ENCODE measurements at places on chromosomes 1 and 21. TPM values are rescaled to one million over a fixed set of nuclear protein-coding genes. Genes with fewer than 3 reads are reported as not detected.

Gene OR2L8
- total RNA-seq: not detected

Gene MAN1C1
- 18.4 TPM for total RNA-seq

Gene CHIA
- 0.23 TPM for total RNA-seq

Gene INAVA
- total RNA-seq: 152 TPM

Gene FNDC5
- 8.4 TPM for total RNA-seq

Gene CCDC27
- total RNA-seq: not detected

Gene TPTE
- total RNA-seq: not detected

Gene SPRR3
- total RNA-seq: 42.5 TPM

Gene PPP1R8
- 36.5 TPM for total RNA-seq

Gene FCGR3A
- 36.0 TPM for total RNA-seq

Gene RGSL1
- total RNA-seq: not detected

Gene ZNF687
- total RNA-seq: 40.4 TPM

Gene IL22RA1
- 11.6 TPM for total RNA-seq

Gene TNNT2
- 69.8 TPM for total RNA-seq

Gene CTSE
- total RNA-seq: 105 TPM

Gene BGLAP
- total RNA-seq: 3.0 TPM

Gene CELF3
- total RNA-seq: 0.40 TPM

GRCh38 chr1:15465674-15466073 is 9.1 kb downstream of the CELA2A start:
- no peak for DNase-seq

GRCh38 chr1:41452704-41453290 is 31.7 kb downstream of the EDN2 start:
- no peak for DNase-seq

DNA sequence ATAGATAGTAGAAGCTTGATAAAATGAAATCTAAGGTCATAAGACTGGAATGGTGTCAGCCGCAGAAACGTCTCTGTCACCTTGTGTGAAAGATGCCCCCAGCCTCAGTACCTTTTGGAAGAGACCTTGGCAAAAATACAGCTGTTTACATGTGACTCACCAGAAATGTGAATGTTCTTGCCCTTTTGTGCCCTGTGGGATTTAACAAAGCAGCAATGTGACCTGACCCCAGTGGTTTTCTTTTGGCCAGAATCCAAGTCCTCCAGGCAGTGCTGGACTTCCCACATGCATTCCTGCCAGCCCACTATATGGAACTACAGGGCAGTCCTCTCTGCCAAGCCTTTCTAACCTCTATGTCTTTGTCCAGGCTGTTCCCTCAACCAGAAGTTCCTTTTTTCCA is 27.2 kb upstream of the LRRC8C start:
- DNase-seq: no peak

- no peak for DNase-seq
These were observed 131.6 kb downstream of the TGFBR3 start for GRCh38 chr1:91754348-91754747.

DNA sequence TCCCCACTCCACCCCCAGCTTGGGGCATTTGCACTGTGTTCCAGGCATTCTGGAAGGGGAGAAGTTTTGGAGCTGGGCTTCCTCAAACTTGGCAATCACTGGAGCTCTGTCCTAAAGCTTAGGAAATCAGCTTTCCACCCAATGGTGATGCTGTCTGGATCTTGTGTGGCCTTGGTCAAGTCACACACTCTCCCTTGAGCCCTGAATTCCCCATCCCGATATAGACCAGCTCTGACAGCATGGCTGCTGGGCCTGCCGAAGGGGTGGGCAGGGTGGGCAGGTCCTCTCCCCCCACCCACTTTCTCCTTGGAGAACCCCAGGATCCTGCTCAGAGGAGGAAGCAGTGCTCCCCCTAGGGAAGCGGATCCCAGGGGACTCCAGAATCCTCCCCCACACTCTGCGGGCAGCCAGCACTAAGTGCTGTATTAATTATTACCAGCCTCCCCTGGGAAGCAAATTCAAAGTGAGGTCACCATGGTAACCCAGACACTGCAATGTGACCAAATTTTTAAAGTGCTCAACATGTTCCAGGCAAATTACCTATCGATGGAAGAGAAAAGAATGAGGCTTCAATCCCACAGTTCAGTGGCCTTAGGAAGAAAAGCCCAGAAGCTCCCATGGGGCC is 21.3 kb upstream of the LDLRAP1 start:
- DNase-seq: no peak

GRCh38 chr1:165668184-165668583 is 30.2 kb downstream of the ALDH9A1 start:
- no peak for DNase-seq

GRCh38 chr1:99652881-99653281 is 7.0 kb downstream of the PALMD start:
- no peak for DNase-seq

GRCh38 chr1:179973198-179974110 is 18.8 kb downstream of the CEP350 start:
- no peak for DNase-seq

GRCh38 chr21:43611598-43612369 is 47.5 kb downstream of the HSF2BP start:
- DNase-seq: peak; percentile 70

GRCh38 chr1:107871259-107871658 is 93.7 kb downstream of the VAV3 start:
- no peak for DNase-seq

- DNase-seq: no peak
These were observed 180.2 kb downstream of the CRB1 start for GRCh38 chr1:197448121-197448779.

DNA sequence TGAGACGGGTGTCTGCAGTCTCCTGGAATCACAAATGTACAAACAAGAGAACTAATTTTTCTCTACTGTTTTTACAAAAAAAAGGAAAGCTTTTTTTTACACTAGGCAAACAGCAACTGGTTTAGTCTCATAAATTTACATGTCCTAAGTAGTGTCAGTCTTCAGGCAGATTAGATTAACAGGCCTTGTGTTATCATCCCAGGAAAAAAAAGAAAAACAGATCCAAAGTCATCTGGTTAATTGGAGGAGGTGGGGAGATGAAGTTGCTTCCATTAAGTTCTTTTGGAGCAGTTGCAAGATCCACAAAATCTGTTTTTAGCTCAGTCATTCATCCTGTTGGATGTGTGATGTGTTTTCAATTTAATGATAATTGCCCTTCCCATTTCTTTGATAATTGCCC is 363.5 kb upstream of the ADGRL2 start:
- DNase-seq: no peak

DNA sequence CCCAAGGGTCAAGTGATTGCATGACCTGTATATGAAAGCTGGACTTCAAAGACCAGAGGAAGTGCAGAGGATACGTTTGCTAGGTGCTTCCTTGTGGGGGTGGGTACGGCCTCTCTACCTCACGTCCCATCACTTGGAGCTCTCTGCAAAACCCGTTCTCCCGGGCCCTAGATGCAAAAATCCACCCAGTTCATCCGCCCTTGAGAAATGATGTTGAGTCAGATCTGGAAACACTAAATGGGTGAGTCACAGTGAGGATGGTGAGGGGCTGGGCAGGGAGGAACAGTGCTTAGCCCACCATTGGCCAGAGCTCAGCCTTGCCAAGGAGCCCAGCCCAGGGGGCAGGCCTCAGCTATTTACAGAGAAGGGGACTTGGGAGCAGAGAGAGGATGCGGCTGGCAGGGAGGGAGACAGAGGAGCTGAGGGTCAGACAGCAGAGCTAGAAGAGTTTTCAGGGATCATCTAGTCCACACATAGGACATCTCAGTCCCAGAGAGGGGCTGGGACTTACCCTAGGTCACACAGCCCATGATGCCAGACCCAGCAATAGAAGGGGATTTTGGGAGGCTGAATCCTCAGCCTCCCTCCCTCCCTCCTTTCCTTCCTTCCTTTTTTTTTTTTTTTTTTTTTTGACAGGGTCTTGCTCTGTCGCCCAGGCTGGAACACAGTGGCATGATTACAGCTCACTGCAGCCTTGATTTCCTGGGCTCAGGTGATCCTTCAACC is 14.6 kb downstream of the ARHGEF10L start:
- DNase-seq: no peak

DNA sequence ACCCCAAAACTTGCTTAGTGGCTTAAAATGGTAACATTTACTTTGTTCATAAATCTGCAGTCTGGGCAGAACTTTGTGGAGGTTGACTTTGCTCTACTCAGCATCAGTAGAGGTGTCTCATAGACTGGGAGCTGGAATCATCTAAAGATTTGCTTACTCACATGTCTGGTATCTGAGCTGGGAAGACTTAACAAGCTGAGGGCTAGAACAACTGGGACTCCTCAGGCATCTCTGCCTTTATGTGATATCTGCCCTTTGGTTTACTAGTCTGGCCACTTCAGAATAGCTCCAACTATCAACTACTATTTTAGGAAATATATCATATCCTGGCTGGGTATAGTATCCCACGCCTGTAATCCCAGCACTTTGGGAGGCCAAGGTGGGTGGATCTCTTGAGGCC is 82.5 kb downstream of the C4BPA start:
- DNase-seq: no peak

- no peak for DNase-seq
These were observed 80.2 kb downstream of the RGS2 start for GRCh38 chr1:192889082-192889481.

DNA sequence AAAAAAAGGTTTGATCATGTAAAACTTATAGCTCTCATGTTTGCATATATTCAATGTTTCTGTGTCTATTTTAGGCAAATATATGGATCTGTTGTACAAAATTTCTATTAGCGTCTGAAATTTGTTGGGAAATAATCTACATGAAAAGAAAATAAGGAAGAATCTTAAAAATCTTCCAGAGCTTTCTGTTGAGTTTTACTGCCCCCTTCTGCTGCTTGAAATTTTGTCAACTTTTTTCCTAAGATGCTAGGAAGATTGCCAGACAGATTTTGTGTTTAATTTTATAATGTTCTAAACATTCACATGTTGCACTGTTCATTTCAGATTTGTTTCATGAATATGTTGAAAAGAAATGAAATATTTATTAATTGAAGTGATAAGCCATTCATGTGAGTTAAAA is 2.5 kb upstream of the PTGS2 start:
- DNase-seq: no peak

DNA sequence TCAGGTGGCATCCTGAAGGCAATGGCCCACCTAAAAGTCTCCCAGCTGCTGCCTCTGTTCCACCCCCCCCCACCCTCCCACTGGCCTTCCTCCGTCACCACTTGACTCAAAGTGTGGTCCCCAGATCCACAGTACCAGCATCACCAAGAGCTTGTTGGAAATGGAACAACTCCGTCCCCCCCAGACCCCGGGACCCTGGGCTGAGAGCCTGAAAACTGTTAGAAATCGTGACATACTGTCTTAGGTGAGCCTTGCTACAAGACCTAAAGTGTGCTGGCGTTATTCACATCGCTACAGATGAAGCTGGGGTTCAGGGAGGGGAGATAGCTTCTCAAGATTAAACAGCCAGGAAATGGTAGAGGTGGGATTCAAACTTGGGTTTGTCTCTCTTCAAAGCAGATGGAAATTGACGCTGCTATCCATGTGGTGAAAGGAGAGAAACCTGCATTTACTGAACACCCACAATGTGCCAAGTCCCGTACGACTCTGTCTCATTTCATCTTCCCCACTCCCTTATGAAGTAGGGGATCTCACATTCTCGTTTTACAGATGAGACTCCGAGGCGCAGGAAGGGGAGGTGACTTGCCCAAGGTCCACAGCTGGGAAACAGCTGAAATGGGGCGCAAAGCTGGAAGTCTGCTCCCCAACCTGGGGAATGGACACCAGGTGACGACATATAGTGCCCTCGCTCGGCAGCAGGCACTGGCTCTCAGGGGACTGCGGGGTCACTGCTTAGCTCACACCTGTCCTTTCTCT is 52.8 kb upstream of the IFFO2 start:
- DNase-seq: no peak

DNA sequence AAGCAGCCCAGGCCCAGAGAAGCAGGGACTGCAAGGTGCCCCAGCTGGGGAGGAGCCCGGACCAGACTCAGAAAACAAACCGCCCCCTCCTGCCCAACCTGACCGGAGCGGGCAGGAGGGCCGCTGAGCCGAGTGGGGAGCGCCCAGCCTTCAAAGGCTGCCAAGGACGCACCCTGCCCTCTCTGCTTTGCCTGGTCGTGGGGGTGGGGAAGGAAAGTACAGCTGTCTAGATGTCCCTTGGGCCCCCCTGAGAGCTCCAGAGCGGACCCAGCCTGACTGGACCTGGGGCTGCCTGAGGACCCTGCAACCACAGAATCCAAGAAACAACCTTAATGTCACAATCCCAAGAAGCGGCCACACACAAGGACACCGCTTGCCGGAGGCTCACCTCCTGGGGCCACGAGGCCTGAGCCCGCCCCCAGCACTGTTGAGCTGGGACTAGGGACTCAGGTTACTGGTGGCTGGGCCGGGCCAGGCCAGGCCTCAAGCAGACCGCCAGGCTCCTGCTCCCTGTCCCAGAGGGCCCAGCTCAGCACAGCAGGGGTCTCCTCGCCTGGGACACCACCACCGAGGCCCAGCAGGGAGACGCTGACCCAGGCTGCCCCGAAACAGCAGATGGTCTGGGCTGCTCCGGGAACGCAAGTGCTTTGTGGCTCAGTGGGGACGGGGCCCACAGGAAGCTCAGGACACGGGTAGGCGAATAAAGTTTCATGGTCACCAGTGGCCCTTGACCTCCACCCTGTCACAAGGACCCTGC is 1.4 kb downstream of the DVL1 start:
- no peak for DNase-seq

DNA sequence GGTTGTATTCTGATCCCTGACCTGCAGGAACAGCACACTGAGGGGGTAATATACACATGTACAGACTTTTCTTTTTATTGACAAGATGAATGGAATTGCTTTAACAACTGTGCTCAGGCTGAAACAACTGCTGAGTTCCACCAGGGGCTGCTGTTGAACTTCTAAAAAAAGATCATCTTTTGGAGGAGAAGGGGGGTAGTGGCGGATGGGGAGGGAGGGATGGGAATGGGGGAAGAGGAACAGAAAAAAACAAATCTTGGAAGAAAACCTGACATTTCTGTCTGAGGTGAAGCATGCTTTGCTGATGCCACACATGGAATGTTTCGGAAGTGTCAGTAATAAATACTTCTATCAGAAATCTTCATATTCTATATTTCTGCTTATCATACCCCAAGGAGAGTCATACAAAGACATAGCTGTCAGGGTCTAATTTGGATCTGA is 75.0 kb downstream of the RWDD3 start:
- no peak for DNase-seq

- peak; percentile 45 for DNase-seq
These were observed 73.5 kb upstream of the NGF start for GRCh38 chr1:115411371-115412063.

DNA sequence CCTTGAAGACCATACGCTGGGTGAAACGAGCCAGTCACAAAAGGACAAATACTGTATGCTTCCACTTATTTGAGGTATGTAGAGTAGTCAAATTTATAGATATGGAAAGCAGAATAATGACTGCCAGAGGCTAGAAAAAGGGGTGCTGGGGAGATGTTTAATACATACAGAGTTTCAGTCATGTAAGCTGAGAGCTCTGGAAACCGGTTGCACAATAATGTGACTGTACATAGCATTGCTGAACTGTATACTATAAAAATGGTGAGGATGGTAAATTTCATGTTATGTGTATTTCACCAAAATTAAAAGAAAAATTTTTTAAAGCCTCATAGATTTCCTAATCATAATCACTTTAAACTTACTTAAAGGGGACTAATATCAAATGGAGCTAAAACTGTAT is 110.8 kb downstream of the ZZZ3 start:
- no peak for DNase-seq

All from mucosa of gallbladder (tissue), 1 donor.